Lower lobe of right lung (tissue), 2 donors: ENCODE measurements at places on chromosomes 2 and 18. TPM values are rescaled to one million over a fixed set of nuclear protein-coding genes. Genes with fewer than 3 reads are reported as not detected.

DNA sequence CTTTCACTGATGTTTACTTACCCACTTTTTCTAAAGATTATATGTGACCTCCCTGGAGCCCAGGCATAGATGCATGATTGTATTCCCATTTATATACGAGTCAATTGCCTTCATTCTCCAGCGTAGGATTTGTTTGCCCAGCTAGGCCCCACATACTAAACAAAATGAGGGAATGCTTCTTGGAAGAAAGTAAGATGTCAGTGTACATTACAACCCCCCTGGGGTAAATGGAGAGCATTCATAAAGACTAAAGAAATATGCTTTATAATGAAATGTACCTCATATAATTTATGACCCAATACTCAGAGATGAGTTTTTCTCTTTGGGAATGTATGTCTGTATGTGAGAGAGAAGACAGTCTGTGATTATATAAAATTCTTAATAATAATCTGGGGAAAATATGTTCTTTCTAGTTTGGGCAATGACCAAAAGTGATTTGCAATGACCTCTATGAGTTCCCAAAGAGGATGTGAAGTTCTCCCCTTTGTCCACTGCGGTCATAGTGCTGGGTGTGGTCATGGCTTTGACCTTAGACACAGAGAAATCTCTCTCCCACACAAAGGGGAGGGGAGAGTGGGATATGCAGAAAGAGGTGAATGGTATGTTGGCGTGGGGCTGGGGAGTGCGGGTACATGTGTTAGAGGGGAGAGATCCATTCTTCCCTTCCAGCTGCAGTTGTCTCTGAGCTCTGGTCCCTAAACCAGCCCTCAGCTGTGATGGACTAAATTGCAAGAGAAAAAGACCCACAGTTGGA lies 175.6 kb downstream of the EN1 start:
- no peak for DNase-seq

GRCh38 chr2:37180006-37180639 lies 8.3 kb downstream of the SULT6B1 start:
- no peak for DNase-seq

DNA sequence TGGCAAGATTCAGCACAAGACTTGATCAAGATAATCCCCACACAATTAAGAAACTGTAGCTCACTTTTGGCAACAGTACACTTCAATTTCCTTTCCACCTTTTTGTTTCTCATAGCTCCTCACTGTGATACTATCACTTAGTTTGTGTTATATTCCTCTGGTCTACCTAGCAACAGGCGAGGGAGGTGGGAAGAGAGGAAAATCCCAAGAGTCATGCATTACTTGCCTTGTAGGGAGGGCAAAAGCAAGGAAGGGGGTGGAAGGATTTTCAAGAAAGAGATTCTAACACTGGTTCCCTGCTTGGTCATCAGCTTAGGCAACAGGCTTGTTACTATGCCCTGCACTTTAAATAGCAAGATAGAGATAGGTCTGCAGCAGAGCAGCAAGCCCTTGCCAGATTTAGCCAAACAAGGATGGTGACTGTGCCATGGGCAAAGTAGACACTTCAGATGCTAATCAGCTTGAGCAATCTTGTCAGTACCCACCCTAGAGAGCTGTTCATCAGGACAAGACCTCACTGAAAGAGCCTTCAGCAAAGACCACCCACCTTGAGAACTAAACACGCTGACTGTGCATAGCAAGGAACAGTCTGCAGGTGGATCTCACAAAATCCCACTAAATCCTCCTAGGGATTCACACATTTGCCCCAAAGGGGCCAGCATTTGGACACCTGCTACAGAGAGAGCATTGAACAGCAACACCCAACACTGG lies 134.6 kb downstream of the MBD2 start:
- DNase-seq, result no peak

DNA sequence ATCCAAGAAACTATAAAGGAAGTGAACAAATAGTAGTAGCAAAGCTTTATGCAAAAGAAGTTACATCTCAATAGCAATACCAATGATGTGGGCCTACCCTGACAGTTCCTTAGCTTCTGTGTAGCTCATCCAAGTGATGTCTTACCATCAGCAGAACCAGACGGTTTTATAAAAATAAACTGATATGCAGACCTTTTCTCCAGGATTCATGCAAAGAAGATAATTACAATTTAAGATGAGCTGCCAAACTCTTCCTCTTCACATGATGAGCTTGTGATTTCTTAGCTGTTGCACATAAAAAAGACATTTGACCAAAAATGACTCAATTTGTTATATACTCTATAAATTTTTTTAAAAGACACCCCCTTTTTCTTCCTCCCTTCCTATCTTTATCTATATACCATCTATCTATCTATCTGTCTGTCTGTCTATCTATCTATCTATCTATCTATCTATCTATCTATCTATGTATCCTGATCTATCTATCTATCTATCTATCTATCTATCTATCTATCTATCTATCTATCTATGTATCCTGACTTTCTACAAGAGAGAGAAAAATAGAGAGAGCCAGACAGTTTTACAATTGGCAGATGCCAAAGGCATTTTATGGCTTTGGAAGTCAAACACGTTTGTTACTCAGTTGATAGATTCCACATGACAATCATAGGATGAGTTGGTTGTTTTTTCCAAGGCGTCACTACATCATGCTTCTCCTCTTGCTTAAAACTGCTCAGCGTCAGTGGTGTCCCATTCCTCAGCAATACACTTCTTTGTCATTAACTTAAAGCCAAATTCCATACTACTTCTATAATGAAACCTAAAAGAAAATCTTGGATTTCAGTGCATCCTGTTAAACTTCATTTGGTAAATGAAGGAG lies 65.9 kb upstream of the ACTR3 start:
- DNase-seq, result no peak

OTX1 gene
- total RNA-seq, result 0.27 TPM

ECEL1 gene
- 1.0 TPM for total RNA-seq

ATG4B gene
- total RNA-seq, result 62.7 TPM
